H9 (cell line): ENCODE measurements at places on chromosomes 7 and 10. TPM values are rescaled to one million over a fixed set of nuclear protein-coding genes. Genes with fewer than 3 reads are reported as not detected.
A peak's percentile ranks its signal among the peaks of the same experiment; 100 is the strongest.

HUS1 gene
- 43.1 and 44.5 TPM in 2 replicates for total RNA-seq

POMZP3 gene
- 8.5 and 9.8 TPM in 2 replicates for total RNA-seq

DNA2 gene
- total RNA-seq = 43.4 and 46.9 TPM in 2 replicates

OR13A1 gene
- 0.13 and 0.15 TPM in 2 replicates for total RNA-seq

SPDYE1 gene
- total RNA-seq = not detected in 2 replicates

LIPN gene
- not detected in 2 replicates for total RNA-seq

GRCh38 chr10:68796605-68797004 lies 30.7 kb upstream of the STOX1 start:
- H3K36me3 ChIP-seq = peaks cover 45% of the 10 kb centered on the region
- no peaks in the 10 kb centered on the region for H3K27me3 ChIP-seq
- no peak for DNase-seq

DNA sequence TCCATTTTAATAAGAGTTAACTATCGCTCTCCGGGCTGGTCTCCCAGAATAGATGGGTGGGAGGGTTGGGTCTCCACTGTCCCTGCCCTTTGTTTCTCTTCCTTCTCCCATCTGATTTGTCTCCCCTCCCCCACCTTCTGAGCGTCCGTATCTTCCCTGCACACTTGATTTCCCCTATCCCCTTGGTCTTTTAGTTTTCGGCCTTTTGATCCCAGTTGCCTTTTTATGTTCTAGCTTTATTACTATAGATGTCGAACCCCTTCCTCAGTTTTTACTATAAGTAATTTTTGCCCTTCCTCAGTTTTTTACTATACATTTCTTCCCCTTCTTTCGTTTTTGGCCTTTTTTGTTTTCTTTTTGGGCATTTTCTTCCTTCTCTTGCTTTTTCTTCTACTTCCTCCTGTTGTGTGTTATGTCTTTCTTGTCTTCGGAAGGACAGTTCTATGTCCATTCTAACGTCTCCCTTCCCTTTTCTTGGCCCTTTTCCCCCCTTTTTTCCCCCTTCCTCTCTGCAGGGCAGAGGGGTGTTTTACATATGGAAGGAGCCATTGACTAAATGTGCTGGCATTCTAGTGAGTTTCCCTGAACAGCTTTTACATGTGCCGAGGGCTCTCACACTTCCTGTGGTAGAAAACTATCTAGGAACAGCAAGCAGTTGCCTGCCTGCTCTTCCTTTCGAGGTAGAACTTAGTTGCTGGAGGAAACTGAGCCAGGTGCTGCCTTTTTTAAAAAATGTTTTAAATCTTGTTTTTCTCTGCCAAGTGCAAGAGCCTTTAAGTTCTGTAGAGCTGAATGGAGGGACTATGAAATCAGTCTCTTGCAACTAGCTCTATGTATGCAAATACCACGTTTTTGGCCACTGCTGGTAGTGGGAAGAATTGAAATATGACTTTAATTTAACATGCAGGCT lies 2.8 kb downstream of the TET1 start:
- H3K4me1 ChIP-seq = peaks cover 4% of the 10 kb centered on the region; the same call in 1 of the 2 replicates
- peak overlapping the region; percentile 91 for H3K27ac ChIP-seq
- peaks cover 10% of the 10 kb centered on the region for H3K36me3 ChIP-seq

GRCh38 chr7:137203351-137203750 lies 140.2 kb downstream of the PTN start:
- H3K27ac ChIP-seq = no peak overlapping the region
- H3K4me1 ChIP-seq = no peaks in the 10 kb centered on the region
- H3K36me3 ChIP-seq = no peaks in the 10 kb centered on the region; the same call in 1 of the 2 replicates

DNA sequence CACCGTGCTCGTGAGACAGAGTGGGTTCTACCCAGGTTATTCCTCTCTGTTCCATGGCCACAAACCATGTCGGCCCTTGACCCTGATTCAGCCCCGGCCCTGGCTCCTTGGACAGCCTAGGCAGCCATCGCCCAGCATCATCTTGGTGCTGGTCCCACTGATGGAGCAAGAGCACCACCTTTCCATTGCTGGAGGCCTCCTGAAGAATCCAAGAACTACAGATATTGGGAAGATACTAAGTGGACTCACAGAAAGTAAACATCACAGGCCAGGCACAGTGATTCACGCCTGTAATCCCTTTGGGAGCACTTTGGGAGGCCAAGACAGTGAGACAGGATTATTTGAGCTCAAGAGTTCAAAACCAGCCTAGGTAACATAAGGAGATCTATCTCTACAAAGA lies 125.1 kb downstream of the NT5C2 start:
- no peak overlapping the region for H3K4me3 ChIP-seq
- no peaks in the 10 kb centered on the region; the same call in 2 of the 3 replicates for H3K36me3 ChIP-seq
- no peaks in the 10 kb centered on the region for H3K27me3 ChIP-seq
- no peaks in the 10 kb centered on the region for H3K4me1 ChIP-seq

GRCh38 chr7:4000934-4001333 lies 681.2 kb upstream of the FOXK1 start:
- no peak overlapping the region for H3K4me3 ChIP-seq
- H3K36me3 ChIP-seq = peaks cover 1% of the 10 kb centered on the region; the same call in 2 of the 3 replicates
- no peaks in the 10 kb centered on the region for H3K4me1 ChIP-seq
- H3K27ac ChIP-seq = no peak overlapping the region
- no peak for DNase-seq

DNA sequence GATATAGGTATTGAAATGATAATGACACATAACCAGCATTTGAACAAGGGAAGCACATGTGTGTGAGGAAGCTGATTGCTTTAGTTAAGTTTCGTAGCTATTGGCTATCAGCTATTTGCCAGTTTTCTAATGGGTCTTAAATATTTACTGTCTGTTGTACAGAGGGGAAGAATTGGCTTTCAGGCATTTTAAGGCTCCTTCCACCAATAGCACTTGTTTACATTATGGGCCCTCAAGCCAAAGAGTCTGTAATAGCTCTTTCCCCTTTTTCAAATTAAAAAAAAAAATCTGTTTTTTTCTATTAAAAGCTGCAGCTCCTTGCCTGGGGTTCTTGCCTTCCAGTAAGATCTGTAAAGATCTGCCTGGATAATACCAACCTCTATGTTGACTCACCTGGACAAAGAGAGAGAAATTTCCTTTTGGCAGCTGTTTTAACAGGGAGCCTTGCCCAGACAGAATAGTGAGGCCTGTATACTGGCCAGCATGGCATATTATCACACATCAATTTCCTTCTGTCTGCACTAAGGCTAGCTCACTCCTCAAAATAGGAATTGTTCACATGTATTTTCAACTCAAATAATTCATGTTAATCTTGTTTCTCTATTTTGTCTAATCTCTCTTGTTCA lies 104.7 kb upstream of the LRGUK start:
- no peak overlapping the region for H3K4me3 ChIP-seq
- DNase-seq = no peak
- peaks cover 6% of the 10 kb centered on the region; the same call in 1 of the 2 replicates for H3K36me3 ChIP-seq
- no peaks in the 10 kb centered on the region for H3K4me1 ChIP-seq

DNA sequence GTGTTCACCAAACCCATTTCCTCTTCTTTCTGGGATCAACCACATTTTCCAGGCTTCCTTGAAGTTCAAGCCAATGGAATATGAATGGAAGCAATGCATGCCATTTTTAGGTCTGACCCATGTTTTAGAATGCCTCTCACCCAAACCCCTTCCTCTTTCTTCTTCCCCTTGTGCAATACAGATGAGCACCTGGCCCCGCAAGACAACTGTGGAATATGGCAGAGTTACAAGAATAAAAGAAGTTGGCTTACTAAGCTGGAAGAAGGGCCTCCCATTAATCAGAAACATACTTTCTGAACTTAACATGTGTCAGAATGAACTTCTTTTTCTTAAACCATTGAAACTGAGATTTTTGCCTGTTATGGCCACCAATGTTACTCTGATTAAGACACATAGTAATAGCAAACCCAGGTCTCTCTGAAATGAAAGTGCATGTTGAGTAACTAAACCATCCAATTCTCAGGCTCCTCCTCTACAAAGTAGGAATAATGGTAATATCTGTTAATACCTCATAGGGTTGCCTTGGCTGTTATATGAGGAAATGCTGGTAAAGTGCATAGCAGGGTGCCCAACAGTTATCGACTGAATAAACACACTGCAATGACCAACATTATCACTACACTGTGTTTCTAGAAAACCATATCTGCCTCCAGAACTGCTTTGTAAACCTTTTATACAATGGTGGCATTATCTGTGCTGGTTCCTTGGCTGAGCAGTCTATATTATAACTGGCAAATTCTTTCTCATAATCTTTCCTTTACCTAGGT lies 382.2 kb upstream of the NRP1 start:
- no peak overlapping the region for H3K27ac ChIP-seq
- H3K36me3 ChIP-seq = peaks cover 4% of the 10 kb centered on the region
- H3K27me3 ChIP-seq = no peaks in the 10 kb centered on the region
- no peak overlapping the region for H3K4me3 ChIP-seq
- no peak for DNase-seq
- no peaks in the 10 kb centered on the region; the same call in 1 of the 2 replicates for H3K4me1 ChIP-seq

DNA sequence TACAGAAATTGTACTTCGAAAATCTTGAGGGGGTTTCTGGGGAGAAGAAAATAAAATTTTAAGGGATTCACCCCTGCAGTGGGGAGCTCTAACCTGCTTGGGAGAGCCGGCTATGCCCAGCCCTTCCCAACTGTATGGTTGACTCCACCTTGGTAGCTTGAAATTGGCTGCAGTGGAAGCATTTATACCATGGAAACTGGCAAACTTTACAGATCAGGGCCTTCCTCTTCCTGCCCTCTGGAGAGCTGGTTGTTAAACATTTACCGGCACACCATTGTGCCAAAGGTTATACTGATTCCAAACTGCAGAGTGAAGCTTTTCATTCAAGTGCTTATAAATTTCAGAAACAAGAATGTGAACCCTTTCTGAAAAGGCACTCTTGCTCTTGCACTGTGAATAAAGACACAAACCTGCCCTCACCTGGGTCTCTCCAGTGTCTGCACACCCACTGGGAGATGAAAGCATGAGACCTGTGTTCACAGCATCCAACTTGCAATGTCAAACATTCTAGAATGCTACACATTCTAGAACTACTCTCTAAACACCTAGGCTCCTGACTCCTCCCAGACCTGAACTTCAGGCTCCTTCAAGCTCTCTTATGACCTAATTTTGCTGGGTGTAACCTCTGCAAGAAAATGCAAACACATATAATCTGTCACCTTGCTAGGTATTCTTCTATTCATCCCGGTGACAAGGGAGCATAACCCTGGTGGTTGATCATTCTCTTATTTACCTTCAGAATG lies 44.7 kb downstream of the ABLIM1 start:
- no peak overlapping the region for H3K4me3 ChIP-seq
- H3K27ac ChIP-seq = no peak overlapping the region
- H3K4me1 ChIP-seq = no peaks in the 10 kb centered on the region
- no peaks in the 10 kb centered on the region for H3K36me3 ChIP-seq
- no peak for DNase-seq

DNA sequence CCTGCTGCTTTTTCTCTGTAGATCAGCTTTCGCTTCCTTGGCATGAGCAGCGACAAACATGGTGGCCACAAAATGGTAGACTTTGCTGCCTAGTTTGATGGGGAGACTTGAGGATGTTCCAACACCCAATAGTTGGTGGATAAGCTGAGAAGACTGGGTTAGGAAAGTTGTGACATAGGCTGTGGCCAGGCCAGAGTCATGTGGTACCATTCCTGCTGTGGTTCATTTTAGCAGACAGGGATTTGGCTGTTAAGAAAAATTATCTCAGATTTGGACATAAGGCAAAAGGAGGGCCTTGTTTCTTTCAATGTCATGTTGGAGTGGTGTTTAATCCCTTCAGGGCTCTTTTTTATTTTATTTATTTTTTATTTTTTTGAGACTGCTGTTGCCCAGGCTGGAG lies 26.6 kb upstream of the FAM180A start:
- H3K27me3 ChIP-seq = 0 out of 2 replicates have a peak, but pooled peaks cover 2% of the 10 kb centered on the region
- no peak overlapping the region for H3K4me3 ChIP-seq
- H3K27ac ChIP-seq = no peak overlapping the region
- H3K4me1 ChIP-seq = no peaks in the 10 kb centered on the region
- DNase-seq = no peak
- peaks cover 7% of the 10 kb centered on the region; the same call in 1 of the 2 replicates for H3K36me3 ChIP-seq

DNA sequence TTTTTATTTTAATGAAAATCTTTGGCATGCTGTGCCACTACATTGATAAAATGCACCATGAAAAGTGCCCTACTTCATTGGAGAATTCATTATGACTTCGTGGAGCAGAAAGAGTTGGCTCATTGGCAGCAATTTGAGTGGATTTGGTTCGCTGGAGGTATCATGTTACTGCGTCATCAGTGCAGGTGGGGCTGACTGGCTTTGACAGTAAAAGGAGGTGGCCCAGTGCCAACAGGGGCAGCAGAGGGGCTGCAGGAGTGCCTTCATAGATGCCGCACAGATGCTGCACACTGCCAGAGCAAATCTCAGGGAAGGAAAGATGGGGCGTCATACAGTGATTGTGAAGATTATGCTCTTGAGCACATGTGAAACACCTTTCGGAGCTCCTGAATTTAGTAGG lies 22.2 kb downstream of the FZD1 start:
- H3K4me1 ChIP-seq = no peaks in the 10 kb centered on the region
- DNase-seq = peak; percentile 44
- no peak overlapping the region for H3K4me3 ChIP-seq
- peaks cover 7% of the 10 kb centered on the region; the same call in 1 of the 2 replicates for H3K27me3 ChIP-seq

GRCh38 chr7:66237906-66238772 lies 33.0 kb downstream of the TPST1 start:
- no peak for DNase-seq
- H3K4me3 ChIP-seq = no peak overlapping the region
- H3K4me1 ChIP-seq = no peaks in the 10 kb centered on the region
- H3K36me3 ChIP-seq = no peaks in the 10 kb centered on the region
- H3K27ac ChIP-seq = no peak overlapping the region

GRCh38 chr10:64617085-64617484 lies 1095.9 kb downstream of the REEP3 start:
- no peak overlapping the region for H3K4me3 ChIP-seq

DNA sequence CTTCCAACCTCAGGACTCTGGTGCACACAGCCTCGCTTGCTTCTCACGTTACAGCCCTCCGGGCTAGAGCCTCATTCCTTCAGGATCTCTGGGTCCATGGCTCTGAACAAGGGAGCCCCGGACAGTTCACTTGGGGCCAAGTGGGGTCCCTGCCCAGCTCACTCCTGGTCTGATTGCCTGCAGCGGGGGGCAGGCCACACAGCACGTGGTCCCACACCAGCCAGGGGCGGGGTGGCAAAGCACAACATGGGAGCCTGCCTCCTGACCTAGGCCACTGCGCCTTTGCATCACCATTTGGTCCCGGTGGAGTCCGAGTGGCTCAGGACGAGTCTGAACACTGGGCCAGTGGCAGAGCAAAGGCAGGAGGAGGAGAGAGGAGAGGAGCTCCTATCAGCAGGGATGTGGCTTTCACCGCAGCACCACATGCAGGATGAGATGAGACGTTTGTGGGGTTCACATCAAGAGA lies 13.4 kb upstream of the CRYGN start:
- H3K4me3 ChIP-seq = no peak overlapping the region
- peak; percentile 39 for DNase-seq
- peaks cover 8% of the 10 kb centered on the region; the same call in 1 of the 2 replicates for H3K4me1 ChIP-seq
- H3K27me3 ChIP-seq = no peaks in the 10 kb centered on the region

- no peaks in the 10 kb centered on the region for H3K4me1 ChIP-seq
- no peaks in the 10 kb centered on the region for H3K36me3 ChIP-seq
- H3K4me3 ChIP-seq = no peak overlapping the region
- no peak overlapping the region for H3K27ac ChIP-seq
- H3K27me3 ChIP-seq = no peaks in the 10 kb centered on the region
Measured at GRCh38 chr10:33293531-33294170, 40.8 kb downstream of the NRP1 start.

- H3K27me3 ChIP-seq = no peaks in the 10 kb centered on the region
- DNase-seq = no peak
- no peaks in the 10 kb centered on the region for H3K36me3 ChIP-seq
- H3K4me1 ChIP-seq = no peaks in the 10 kb centered on the region; the same call in 1 of the 2 replicates
- H3K27ac ChIP-seq = no peak overlapping the region
Measured at GRCh38 chr10:49296836-49297235, 2.1 kb upstream of the C10orf71 start.

- no peak for DNase-seq
- H3K4me3 ChIP-seq = no peak overlapping the region
- no peaks in the 10 kb centered on the region for H3K4me1 ChIP-seq
- H3K27me3 ChIP-seq = no peaks in the 10 kb centered on the region
- no peaks in the 10 kb centered on the region for H3K36me3 ChIP-seq
Measured at GRCh38 chr10:122632031-122632430, 67.6 kb downstream of the C10orf120 start.
